ENCODE measurements at places on chromosomes 16 and 17.

DNA sequence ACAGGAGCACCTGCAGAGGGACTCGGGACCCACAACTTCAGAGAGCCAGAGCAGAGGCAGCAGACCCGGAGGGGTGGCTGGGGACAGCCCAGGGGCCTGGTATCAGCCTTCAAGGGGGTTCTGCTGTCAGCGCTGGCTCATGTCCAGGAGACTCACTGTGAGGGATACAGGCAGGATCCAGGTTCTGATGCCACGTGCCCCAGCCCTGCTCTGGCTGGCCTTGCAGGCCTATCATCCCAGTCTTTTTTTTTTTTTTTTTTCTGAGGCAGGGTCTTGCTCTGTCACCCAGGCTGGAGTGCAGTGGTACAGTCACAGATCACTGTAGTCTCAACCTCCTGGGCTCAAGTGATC lies 9.0 kb upstream of the MTSS2 start:
- DNase-seq, result no peak
- H3K36me3 ChIP-seq, result peaks cover 3% of the 10 kb centered on the region
- peaks cover 10% of the 10 kb centered on the region for H3K4me1 ChIP-seq
- peak overlapping the region; percentile 88 for H3K27ac ChIP-seq

GRCh38 chr17:6674586-6674985 lies 23.0 kb downstream of the C17orf100 start:
- no peaks in the 10 kb centered on the region for H3K27me3 ChIP-seq
- no peak for DNase-seq
- no peak overlapping the region for H3K27ac ChIP-seq

GRCh38 chr17:44487170-44487569 lies 16.0 kb downstream of the GPATCH8 start:
- DNase-seq, result no peak
- H3K36me3 ChIP-seq, result peaks cover 24% of the 10 kb centered on the region
- no peak overlapping the region for H3K27ac ChIP-seq
- H3K4me3 ChIP-seq, result no peak overlapping the region
- no peaks in the 10 kb centered on the region for H3K4me1 ChIP-seq
- no peaks in the 10 kb centered on the region for H3K27me3 ChIP-seq

- DNase-seq, result no peak
- peaks cover 24% of the 10 kb centered on the region for H3K36me3 ChIP-seq
- H3K4me3 ChIP-seq, result peak overlapping the region; percentile 78
- no peak overlapping the region for H3K27ac ChIP-seq
- peaks cover 9% of the 10 kb centered on the region for H3K4me1 ChIP-seq
- no peaks in the 10 kb centered on the region for H3K27me3 ChIP-seq
These were observed 1.5 kb downstream of the LIMD2 start for GRCh38 chr17:63698381-63698885.

DNA sequence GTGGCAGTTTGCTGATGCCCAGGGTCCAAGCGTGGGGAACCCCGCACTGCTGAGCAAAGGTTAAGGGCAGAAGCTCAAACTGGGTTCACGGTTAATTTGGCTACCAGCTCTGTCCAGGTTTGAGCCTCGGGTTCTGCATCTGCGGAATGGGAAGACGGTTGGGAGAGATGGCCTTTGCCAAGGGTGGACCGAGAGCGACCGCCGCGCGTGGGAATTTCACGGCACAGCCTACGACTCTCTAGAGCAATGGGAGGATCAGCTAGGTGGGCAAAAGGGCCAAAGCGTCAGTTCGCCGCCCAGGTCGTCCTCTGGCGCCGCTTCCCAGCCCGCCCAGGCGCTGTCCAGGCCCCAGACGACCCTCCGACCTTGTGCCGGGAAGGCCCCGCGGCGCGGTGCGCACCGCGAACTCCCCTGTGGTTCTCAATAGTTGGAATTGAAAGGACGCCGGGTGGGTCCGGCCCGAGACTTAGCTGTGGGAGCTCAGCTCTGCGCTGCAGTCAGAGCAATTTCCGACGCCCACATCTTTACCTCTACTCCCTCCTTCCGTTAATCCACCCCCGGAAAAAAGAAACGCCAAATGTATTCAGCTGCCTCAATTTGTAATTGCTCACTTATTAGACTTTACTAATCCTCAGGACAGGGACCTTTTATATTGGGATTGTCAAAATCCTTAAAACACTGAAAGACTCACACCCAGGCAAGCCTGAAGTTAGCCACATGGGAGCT lies 2.5 kb upstream of the HS3ST3B1 start:
- H3K4me1 ChIP-seq, result no peaks in the 10 kb centered on the region
- H3K36me3 ChIP-seq, result no peaks in the 10 kb centered on the region
- H3K4me3 ChIP-seq, result peak overlapping the region; percentile 77

DNA sequence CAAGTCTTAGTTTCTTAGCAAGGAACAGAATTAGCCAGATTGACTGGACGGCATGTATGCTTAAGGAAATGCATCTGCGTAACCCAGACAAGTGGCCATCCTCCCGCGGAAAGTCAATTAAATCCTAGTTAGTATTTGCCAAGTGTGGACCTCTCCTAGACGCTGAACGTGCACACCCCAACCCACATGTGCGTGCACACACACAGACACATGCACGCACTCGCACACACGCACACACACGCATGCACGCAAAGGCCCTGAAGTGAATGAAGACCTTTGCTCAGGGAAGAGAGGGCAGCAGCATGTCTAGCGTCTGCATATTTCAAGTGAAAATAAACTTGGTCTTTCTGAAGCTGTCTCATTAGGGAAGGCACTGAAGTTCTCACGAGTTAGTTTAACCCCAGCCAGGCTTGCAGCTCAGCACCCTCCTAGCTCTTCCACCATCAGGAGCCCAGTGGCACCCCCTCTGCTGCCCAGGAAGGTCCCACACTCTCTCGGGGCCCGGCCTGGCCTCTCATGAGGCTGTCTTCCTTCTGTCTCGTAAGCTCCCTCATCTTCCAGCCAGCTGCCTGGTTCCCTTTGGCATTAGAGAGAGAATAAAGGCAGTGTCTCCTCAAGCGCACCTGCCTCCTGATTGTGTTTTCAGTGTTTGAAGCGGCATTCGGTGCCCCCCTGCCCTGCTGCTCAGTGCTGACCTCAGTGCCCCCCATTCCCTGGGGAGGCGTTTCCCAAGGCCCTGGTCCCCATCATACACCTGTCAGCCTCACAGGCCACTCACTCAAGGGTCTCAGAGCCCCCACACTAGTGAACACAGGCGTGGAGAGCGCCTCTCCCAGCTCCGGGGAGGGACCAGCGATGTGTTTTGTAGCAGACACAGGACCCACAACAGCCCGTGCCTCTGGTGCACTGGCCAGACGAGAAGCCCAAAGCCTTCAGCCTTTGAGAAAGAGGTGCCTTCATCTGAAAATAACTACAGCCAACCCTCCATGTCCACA lies 52.2 kb upstream of the CHMP6 start:
- no peaks in the 10 kb centered on the region for H3K4me1 ChIP-seq
- peaks cover 4% of the 10 kb centered on the region for H3K36me3 ChIP-seq
- DNase-seq, result no peak
- no peak overlapping the region for H3K4me3 ChIP-seq
- peak overlapping the region; percentile 67 for H3K27ac ChIP-seq

DNA sequence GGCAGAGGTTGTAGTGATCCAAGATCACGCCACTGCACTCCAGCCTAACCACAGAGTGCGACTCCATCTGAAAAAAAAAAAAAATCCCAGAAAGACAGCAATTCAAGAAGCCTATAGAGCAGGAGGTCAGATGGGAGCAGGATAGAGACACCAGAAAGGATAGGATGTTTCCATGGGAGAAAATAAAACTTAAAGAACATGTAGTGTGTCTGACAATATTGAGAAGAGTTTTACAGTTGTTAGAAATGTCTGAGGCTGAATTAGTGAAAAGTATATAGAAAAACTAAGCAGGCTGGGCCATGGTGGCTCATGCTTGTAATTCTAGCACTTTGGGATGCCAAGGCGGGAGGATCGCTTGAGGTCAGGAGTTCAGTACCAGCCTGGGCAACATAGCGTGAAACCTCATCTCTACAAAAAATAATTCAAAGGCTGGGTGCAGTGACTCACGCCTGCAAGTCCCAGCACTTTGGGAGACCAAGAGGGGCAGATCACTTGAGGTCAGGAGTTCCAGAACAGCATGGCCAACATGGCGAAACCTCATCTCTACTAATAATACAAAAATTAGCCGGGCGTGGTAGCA lies 15.3 kb upstream of the TRIM37 start:
- H3K4me1 ChIP-seq, result no peaks in the 10 kb centered on the region
- no peak for DNase-seq
- peaks cover 75% of the 10 kb centered on the region for H3K36me3 ChIP-seq
- H3K4me3 ChIP-seq, result no peak overlapping the region
- no peaks in the 10 kb centered on the region for H3K27me3 ChIP-seq

- no peak for DNase-seq
- no peaks in the 10 kb centered on the region for H3K4me1 ChIP-seq
- no peaks in the 10 kb centered on the region for H3K36me3 ChIP-seq
- no peak overlapping the region for H3K27ac ChIP-seq
These were observed 363.1 kb downstream of the CA10 start for GRCh38 chr17:51795401-51795800.

GRCh38 chr17:69173118-69173517 lies 31.4 kb upstream of the ABCA6 start:
- H3K27me3 ChIP-seq, result no peaks in the 10 kb centered on the region
- no peaks in the 10 kb centered on the region for H3K36me3 ChIP-seq
- no peak overlapping the region for H3K27ac ChIP-seq
- no peak for DNase-seq
- H3K4me1 ChIP-seq, result no peaks in the 10 kb centered on the region

DNA sequence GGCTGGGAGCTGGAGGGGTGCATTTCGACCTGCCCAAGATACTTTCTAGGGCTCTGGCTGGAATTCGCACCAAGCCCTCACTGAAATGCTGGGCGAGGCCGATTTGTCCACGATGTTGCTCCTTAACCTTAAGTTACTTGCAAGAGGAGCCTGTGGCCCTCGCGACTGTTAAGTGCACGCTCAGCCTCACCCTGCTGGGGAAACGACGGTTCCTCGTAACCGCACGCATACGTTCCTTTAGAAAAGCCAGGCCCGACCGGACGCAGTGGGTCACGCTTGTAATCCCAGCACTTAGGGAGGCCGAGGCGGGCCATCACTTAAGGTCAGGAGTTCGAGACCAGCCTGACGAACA lies 607 bp upstream of the NCOR1 start:
- H3K36me3 ChIP-seq, result peaks cover 4% of the 10 kb centered on the region
- H3K27me3 ChIP-seq, result no peaks in the 10 kb centered on the region
- H3K27ac ChIP-seq, result peak overlapping the region; percentile 93
- peak overlapping the region; percentile 92 for H3K4me3 ChIP-seq
- no peaks in the 10 kb centered on the region for H3K4me1 ChIP-seq

GRCh38 chr17:11608396-11608795 lies 10.1 kb downstream of the DNAH9 start:
- no peaks in the 10 kb centered on the region for H3K4me1 ChIP-seq
- H3K36me3 ChIP-seq, result no peaks in the 10 kb centered on the region
- H3K27me3 ChIP-seq, result no peaks in the 10 kb centered on the region
- peak overlapping the region; percentile 54 for H3K27ac ChIP-seq

DNA sequence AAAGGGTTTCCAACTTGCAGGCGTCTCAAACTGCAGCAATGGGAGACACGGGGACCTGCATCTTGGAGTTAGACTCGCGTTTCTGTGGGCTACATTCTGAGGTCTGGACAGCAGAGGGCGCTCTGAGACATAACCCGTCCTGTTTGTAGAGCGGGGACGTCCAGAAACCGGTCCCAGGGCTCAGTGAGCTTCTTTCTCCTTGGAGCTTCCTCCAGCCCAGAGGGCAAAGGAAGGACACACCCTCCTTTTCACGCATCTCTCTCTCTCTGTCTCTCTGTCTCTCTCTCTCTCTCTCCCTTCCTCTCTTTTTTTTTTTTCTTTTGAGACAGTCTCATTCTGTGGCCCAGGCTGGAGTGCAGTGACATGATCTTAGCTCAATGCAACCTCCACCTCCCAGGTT lies 19.8 kb downstream of the COX4I1 start:
- H3K4me1 ChIP-seq, result no peaks in the 10 kb centered on the region
- H3K27ac ChIP-seq, result no peak overlapping the region
- no peaks in the 10 kb centered on the region for H3K36me3 ChIP-seq
- H3K4me3 ChIP-seq, result no peak overlapping the region
- DNase-seq, result peak; percentile 98

GRCh38 chr17:57920916-57921703 lies 34.1 kb downstream of the CUEDC1 start:
- H3K27me3 ChIP-seq, result no peaks in the 10 kb centered on the region
- H3K4me1 ChIP-seq, result peaks cover 38% of the 10 kb centered on the region
- H3K27ac ChIP-seq, result peak overlapping the region; percentile 76
- H3K36me3 ChIP-seq, result no peaks in the 10 kb centered on the region
- H3K4me3 ChIP-seq, result no peak overlapping the region

DNA sequence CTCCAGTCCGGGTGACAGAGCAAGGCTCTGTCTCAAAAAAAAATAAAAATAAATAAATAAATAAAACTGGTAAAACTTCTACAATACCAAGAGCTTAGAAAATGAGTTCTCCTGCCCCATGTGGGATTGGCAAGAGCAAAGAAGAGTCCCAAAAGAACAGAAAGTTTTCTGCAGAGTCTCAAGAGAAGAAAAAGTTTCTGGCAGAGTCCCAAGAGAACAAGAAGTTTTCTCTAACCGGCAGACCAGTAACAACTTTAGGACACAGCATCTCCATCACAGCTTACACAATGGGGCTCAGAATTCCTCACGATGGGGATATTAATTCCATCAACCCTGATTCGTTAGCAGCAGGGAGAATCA lies 1.1 kb downstream of the SLC39A11 start:
- no peak for DNase-seq
- no peak overlapping the region for H3K27ac ChIP-seq
- H3K4me3 ChIP-seq, result peak overlapping the region; percentile 87
- no peaks in the 10 kb centered on the region for H3K36me3 ChIP-seq

GRCh38 chr17:17001874-17002520 lies 30.1 kb upstream of the TNFRSF13B start:
- H3K4me1 ChIP-seq, result peaks cover 5% of the 10 kb centered on the region
- no peak overlapping the region for H3K4me3 ChIP-seq
- H3K27ac ChIP-seq, result no peak overlapping the region

- no peaks in the 10 kb centered on the region for H3K36me3 ChIP-seq
- H3K4me3 ChIP-seq, result no peak overlapping the region
- DNase-seq, result peak; percentile 58
- H3K27ac ChIP-seq, result no peak overlapping the region
These were observed 19.6 kb downstream of the KIAA0513 start for GRCh38 chr16:85046931-85047866.

- H3K27me3 ChIP-seq, result no peaks in the 10 kb centered on the region
- no peaks in the 10 kb centered on the region for H3K4me1 ChIP-seq
- no peak overlapping the region for H3K4me3 ChIP-seq
- peak; percentile 54 for DNase-seq
These were observed 11.6 kb upstream of the RNF213 start for GRCh38 chr17:80248894-80249710.

- H3K27me3 ChIP-seq, result no peaks in the 10 kb centered on the region
- no peaks in the 10 kb centered on the region for H3K4me1 ChIP-seq
- H3K27ac ChIP-seq, result no peak overlapping the region
- DNase-seq, result no peak
- H3K4me3 ChIP-seq, result peak overlapping the region; percentile 54
- H3K36me3 ChIP-seq, result no peaks in the 10 kb centered on the region
These were observed 2.1 kb downstream of the CPPED1 start for GRCh38 chr16:12801511-12802042.

GRCh38 chr16:51056331-51056730 lies 94.7 kb downstream of the SALL1 start:
- no peaks in the 10 kb centered on the region for H3K36me3 ChIP-seq
- no peaks in the 10 kb centered on the region for H3K4me1 ChIP-seq
- DNase-seq, result no peak

- H3K4me3 ChIP-seq, result no peak overlapping the region
- no peak overlapping the region for H3K27ac ChIP-seq
- H3K4me1 ChIP-seq, result no peaks in the 10 kb centered on the region
- no peaks in the 10 kb centered on the region for H3K27me3 ChIP-seq
- DNase-seq, result no peak
These were observed 330.1 kb downstream of the CDH11 start for GRCh38 chr16:64791756-64792155.

- no peaks in the 10 kb centered on the region for H3K27me3 ChIP-seq
- H3K4me3 ChIP-seq, result no peak overlapping the region
- H3K27ac ChIP-seq, result peak overlapping the region; percentile 59
- H3K36me3 ChIP-seq, result no peaks in the 10 kb centered on the region
- H3K4me1 ChIP-seq, result no peaks in the 10 kb centered on the region
- no peak for DNase-seq
These were observed 50.0 kb downstream of the TENT4B start for GRCh38 chr16:50202926-50203624.

All from endodermal cell (in vitro differentiated cells).